ENCODE measurements at places on chromosomes 7 and 10. TPM values are rescaled to one million over a fixed set of nuclear protein-coding genes. Genes with fewer than 3 reads are reported as not detected.
A peak's percentile ranks its signal among the peaks of the same experiment; 100 is the strongest.

GRCh38 chr10:116744163-116744753 is 1.9 kb upstream of the HSPA12A start:
- no peak for DNase-seq

KNDC1 gene
- 0.09 TPM for total RNA-seq

DNA sequence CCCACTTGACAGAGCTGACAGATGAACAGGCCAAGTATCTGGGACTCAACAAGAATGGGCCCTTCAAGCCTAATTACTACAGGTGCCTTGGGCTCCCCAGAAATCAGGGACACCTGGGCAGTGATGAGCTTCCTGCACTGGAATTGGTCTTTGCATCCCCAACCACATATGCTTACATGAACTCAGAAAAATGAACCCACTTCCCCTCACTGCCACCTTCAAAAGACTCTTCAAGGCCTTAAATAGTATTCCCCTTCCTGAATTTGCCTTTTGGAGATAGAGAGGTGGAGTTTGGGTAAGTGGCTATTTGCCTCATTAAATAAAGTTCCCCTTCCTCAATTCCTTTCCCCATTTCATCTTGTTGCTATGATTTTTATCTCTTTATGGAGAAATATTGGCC is 7.8 kb upstream of the STRIP2 start:
- no peak for DNase-seq

DNA sequence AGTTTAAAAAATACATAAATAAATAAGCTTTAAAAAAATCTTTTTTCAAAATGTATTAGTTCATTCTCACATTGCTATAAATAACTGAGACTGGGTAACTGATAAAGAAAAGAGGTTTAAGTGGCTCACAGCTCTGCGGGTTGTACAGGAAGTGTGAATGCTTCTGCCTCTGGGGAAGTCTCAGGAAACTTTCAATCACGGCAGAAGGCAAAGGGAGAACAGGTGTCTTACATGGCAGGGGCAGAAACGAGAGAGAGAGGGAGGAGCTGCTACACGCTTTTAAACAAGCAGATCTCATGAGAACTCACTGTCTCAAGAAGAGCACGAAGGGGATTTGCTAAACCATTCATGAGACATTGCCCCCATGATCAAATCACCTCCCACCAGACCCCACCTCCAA is 114.6 kb downstream of the DNAJC1 start:
- no peak for DNase-seq

DNA sequence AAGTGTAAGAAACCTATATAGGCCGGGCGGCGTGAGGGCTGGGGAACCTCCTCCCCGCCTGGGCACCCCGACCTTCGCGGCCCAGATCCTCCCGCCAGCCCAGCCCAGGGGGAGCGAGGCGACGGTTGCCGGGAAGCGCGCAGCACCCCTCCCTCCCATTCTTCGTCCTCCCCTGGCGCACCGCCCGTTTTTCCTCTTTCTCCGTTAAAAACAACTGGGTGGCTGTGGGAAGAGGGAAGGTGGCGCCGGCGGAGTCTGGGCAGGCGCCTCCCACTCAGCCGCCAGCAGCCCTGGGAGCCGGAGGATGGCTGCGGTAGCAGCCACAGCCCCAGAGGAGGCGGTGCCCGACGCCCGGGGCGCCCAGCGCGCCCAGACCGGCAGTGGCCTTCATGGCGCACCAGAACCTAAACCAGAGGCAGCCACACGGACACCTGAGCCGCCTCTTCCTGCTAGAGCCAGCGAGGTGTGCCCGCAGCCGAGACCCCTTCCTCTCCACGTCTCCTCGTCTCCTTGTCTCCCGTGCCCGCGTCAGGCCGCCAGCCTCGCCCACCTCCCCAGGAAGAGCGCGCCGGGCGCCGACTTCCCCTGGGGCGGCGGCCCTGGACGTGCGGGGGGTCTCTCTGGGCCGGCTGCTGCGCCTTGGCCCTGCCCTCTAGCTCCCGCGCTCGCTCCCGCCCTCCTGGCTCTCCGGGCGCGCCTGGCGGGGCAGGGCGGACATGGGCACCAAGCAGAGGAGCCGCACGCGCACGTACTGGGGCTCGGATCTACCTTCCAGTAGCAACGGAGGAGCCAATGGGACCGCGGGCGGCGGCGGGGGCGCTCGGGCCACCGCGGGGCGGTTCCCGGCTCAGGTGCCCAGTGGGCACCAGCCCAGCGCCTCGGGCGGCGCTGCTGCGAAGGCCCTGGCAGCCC is 32.8 kb upstream of the SFTPD start:
- peak; percentile 20 for DNase-seq

PIP gene
- not detected for total RNA-seq

DNA sequence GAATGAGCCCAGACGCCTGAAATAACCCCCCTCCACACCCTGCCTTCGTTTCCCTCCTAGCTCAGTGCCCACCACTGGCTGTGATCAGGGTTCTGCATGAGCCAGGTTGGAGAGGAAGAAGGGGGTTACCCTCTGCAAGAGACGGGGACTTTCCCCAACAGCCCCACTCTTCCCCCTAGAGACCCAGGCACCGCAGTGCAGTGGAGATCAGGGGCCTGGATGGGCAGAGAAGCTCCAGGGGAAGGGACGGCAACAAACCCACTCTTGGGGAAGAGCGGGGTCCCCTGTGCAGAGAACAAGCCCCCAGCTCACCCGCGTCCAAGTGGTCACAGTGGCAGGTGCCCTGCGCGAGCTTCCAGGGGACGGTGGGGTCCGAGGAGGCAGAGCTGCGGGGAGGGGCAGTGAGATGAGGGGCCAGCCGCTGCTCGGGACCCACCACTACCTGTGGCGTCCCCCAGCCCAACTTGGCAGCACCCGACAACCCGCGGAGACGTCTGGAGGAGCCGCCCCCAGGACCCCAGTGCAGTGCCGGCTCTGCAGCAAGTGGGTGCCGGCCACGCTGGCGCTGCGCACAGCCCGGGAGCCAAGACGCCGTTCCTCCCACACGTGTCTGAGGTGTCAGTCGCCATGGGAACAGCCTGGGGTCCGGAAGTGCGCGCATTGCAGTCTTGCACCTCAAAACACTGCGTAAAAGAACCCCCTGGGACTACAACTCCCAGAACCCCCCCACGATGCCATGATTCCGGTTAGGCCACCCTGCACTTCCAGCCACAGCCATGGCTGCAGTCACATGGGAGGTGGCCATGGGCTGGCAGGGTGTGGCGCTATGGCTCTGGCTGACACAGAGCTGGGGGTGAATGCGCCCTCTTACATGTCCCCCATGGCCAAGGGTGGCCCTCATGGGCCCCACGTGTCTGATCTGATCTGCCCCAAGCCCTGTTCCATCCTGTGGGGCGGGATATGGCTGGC is 45.8 kb upstream of the WIPI2 start:
- DNase-seq, result peak; percentile 40

DNA sequence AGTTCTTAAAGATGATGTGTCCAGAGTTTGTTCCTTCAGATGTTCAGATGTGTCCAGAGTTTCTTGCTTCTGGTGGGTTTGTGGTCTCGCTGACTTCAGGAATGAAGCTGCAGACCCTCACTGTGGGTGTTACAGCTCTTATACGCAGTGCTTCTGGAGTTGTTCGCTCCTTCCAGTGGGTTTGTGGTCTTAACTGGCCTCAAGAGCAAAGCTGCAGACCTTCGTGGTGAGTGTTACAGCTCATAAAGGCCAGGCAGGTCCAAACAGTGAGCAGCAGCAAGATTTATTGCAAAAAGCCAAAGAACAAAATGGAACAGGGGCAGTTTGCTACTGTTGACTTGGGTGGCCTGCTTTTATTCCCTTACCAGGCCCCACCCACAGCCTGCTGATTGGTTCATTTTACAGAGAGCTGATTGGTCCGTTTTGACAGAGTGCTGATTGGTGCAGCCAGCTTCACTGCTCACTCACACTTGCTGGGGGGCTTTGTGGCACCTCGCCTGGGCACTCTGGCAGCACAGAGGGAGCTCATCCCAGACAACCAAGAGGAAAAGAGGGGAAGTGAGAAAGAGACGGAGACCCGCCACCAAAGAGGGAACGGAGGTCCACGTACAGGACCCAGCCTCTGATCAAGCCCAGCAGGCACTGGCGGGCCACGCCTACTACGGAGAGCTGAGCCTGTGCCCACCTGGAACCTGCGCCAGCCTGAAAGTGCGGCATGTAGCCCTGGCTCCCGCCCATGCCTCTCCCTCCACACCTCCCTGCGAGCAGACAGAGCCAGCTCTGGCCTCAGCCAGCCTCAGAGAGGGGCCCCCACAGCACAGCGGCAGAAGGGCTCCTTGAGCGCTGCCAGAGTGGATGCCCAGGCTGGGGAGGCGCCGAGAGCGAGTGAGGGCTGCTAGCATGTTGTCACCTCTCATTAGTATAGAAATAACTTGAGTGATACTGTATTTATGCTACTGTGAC is 55.8 kb upstream of the SEMA3C start:
- DNase-seq, result no peak

GRCh38 chr10:57952741-57953140 is 315.0 kb downstream of the IPMK start:
- DNase-seq, result no peak

- no peak for DNase-seq
Observed at GRCh38 chr10:37588299-37588698, 269.1 kb downstream of the ZNF248 start.

GRCh38 chr7:127885843-127886242 is 145.4 kb downstream of the LRRC4 start:
- no peak for DNase-seq

ATRNL1 gene
- 1.2 TPM for total RNA-seq

DNA sequence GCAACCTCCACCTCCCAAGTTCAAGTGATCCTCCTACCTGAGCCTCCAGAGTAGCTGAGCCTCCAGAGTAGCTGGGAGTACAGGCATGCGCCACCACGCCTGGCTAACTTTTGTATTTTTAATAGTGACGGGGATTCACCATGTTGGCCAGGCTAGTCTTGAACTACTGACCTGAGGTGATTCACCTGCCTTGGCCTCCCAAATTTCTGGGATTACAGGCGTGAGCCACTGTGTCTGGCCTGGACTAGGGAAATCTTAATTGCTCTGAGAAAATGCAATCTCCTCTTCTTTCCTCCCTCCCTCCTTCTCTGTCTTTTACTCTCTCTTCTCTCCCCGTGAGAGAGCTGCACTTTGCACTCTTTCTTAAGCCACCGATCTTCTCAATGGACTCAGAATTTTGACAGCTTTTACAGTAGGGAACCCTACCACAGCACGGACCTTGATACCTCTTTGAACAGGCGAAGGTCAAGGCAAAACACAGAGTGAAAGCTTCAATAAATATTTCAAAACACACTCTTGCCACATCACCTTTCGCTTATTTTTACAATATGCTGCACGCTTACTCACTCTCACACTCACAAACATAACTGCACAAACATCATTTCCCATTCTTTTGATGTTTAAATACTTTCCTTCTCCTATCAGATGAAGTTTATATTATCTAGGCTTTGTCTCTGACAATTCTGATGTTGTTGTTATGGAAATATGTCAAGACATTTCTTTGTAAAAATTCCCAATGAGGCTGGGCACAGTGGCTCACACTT is 173.4 kb upstream of the NRP1 start:
- no peak for DNase-seq

DNA sequence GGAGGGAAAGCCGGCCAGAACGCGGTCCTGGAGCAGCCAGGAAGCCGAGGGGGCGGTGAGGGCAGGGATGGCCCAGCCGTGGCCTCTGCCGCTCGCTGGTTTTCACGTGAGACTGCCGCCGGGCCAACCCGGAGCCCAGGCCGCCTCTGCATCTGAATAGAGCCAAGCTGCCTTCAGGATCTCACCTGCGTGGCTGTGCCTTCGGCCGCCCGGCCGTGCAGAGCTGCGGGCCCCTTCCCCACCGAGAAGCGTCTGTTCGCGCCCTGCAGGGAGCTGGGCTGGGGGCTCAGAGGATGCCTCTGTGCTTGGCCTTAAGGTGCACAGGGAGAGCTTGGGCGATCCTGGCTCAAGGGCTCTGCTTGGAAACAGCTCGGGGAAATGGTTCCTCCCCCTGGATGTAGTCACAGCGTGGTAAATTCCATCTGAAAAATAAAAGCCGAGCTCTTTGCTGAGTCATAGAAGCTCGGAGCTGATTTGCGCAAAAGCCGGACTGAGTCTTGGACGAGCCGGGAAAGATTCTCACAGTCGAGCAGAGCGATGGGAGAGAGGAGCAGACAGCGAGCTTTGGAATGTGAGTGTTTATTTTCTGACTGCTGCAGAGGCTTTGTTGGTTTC is at the start of gene JAKMIP3:
Gene JAKMIP3 (plus strand): TSS at position 456 of the 615 bp plus-strand sequence. CDS start 38,863 bp downstream, outside the sequence.
- no peak for DNase-seq

ARHGEF5 gene
- 6.4 TPM for total RNA-seq

DNA sequence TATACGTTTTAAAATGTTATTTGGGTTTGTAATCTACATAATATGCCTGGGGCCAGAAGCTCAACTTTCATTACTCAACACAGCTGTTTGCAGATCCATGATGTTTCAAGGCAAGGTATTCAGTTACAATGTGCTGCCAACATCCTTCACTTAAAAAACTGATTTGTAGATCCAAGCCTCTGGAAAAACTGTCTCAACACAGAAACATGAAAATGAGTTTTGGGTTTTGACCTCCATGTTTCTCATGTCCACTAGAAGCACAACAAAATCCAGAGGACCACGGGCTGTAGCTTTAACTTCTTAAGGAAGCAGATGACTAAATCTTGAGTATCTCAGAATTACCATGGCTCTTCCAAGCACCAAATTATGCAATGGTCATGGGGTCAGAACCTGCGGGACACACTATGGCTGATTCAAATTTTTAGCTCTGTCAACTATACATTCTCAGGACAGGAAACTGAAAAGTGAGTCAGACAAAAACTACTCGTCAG is 247.1 kb upstream of the GRB10 start:
- no peak for DNase-seq

- no peak for DNase-seq
Observed at GRCh38 chr7:152847386-152847908, 87.9 kb downstream of the ACTR3B start.

GRCh38 chr10:88165849-88166271 is 302.4 kb downstream of the PTEN start:
- DNase-seq, result no peak

DNA sequence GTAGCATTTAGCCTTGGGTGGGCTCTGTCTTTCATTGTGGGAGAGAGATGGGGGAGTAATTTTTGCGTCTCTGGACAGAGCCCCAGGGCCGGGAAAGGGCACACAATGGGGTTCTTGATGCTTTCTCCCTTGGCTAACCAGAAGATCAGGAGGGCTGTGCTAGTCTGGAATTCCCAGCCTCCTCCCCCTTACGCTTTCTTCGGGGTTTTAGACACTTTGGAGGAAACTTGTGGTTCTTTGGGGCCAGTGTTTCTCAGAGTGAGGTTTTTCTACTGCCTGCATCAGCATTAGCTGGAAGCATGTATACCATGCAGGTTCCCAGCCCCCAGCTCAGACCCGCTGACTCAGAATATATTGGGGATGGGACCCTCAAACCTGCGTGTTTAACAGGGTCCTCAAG is 7.0 kb downstream of the NEURL1 start:
- DNase-seq, result no peak

DNA sequence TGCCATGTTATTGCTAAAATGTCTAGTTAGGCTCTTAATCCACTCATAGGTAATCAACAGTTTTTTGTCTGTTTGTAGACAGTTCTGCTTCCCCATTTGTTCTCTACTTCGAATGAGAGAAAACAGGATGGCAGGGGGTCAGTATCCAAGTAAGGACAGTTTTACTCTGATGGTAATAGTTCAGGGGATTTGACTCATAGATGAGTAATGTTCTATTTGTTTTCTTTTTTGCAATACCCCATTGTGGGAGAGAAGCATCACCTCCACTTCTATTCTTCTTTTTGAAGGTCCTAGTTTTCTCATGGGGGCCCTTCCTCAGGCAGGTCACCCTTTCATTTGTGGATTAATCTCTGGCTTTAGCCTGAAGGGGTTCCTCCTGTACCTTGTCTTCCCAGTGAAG is 13.9 kb downstream of the PCLO start:
- DNase-seq, result no peak

GRCh38 chr10:61944410-61945147 is 43.1 kb downstream of the ARID5B start:
- no peak for DNase-seq

Measured in activated B cell treated with CpG ODN at 0.5 μM for 24 hours (primary cell).